ENCODE measurements at places on chromosomes 1 and 21.
A peak's percentile ranks its signal among the peaks of the same experiment; 100 is the strongest.

DNA sequence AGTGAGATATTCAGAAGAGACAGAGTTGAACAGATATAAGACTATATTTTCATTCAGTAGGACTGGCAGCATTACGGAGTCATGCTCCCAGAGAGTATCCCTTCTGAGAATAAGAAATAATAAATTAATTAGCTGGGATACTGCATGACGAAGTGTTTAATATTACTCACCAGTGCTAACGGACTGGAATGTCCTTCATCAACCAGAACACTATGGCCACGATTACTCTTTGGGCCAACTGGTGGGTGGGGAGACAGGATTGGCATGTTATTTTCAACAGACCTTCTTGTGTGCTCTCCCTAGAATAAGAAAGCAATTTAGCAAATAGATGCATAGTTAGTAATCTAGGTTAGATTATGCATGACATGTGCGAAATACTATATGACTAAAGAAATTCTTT is 32.4 kb downstream of the ERICH3 start:
- H3K36me3 ChIP-seq, result no peaks in the 10 kb centered on the region
- H3K4me3 ChIP-seq, result no peak overlapping the region
- no peaks in the 10 kb centered on the region for H3K27me3 ChIP-seq
- no peak for DNase-seq
- no peak overlapping the region for H3K27ac ChIP-seq

GRCh38 chr21:34941162-34941561 is 107.9 kb downstream of the RUNX1 start:
- no peak for DNase-seq
- H3K27ac ChIP-seq, result peak overlapping the region; percentile 59
- peaks cover 46% of the 10 kb centered on the region for H3K4me1 ChIP-seq
- no peaks in the 10 kb centered on the region for H3K36me3 ChIP-seq
- H3K27me3 ChIP-seq, result no peaks in the 10 kb centered on the region

DNA sequence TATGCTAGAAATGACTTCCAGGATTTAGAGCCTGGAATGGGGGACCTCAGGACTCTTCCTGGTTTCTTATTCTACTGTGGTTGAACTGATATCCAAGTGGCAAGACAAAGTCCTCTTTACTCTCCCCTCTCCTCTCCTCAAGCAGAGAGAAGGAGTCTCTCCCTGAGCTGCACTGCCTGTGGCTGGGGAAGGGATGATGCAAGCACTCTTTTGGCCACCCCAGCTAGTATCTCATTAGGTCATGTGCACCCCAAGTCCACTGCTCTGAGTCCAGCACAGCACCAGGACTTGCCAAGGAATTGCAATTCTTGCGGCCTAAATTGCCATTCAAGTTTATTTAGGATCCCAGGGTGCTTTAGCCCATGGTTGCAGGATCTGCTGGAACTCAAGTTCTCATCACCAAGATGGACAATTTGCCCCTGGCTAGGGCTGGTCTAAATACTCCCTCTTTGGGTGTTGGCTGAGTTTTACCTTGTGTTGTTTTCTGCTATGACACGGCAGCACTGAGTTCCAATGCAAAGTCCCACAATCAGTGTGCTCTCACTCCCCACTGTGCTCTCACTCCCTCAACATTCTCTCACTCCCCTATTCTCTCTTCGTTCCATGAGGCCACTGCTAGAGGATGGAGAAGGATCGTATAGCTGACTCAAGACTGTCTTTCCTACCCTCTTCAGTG is 172.2 kb downstream of the TM2D1 start:
- no peaks in the 10 kb centered on the region for H3K27me3 ChIP-seq
- no peak overlapping the region for H3K27ac ChIP-seq
- no peak overlapping the region for H3K4me3 ChIP-seq
- H3K36me3 ChIP-seq, result peaks cover 12% of the 10 kb centered on the region

- DNase-seq, result no peak
- H3K4me3 ChIP-seq, result peak overlapping the region; percentile 95
- H3K27me3 ChIP-seq, result peaks cover 6% of the 10 kb centered on the region
- peak overlapping the region; percentile 92 for H3K27ac ChIP-seq
- peaks cover 76% of the 10 kb centered on the region for H3K4me1 ChIP-seq
- H3K36me3 ChIP-seq, result peaks cover 7% of the 10 kb centered on the region
These were observed 3.8 kb downstream of the IRF2BP2 start for GRCh38 chr1:234605983-234606783.

DNA sequence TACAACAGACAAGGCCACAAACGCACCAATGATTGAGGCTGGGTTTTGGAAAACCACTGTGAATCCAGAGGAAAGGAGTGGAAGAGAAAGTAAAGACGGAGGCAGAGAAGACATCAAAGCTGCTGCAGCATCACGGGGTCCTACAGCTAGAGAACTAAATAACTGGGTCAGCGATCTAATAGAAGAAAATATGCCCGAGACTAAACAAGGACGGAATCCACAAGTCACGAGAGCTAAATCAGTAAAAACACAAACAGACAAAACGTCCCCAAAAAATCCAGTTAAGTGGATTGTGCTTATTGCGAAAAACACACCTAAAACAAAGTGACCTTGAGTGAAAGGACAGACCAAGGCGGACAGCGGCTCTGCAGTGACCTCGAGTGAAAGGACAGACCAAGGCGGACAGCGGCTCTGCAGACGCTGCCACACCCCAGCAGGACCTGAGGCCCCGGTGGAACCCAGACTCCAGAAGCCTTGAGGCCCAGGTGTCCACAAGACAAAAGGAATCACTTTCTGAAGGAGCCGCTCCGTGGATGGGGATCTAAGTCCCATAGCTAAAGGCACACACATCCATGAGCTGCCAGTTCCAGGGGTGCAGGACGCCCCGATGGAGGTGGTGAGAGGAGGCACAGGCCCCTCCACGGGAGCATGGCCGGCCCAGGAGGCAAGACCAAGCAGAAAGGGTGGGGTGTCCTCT is 6.0 kb downstream of the FTCD start:
- H3K36me3 ChIP-seq, result no peaks in the 10 kb centered on the region
- H3K27me3 ChIP-seq, result peaks cover 3% of the 10 kb centered on the region
- H3K27ac ChIP-seq, result no peak overlapping the region
- H3K4me1 ChIP-seq, result peaks cover 10% of the 10 kb centered on the region

DNA sequence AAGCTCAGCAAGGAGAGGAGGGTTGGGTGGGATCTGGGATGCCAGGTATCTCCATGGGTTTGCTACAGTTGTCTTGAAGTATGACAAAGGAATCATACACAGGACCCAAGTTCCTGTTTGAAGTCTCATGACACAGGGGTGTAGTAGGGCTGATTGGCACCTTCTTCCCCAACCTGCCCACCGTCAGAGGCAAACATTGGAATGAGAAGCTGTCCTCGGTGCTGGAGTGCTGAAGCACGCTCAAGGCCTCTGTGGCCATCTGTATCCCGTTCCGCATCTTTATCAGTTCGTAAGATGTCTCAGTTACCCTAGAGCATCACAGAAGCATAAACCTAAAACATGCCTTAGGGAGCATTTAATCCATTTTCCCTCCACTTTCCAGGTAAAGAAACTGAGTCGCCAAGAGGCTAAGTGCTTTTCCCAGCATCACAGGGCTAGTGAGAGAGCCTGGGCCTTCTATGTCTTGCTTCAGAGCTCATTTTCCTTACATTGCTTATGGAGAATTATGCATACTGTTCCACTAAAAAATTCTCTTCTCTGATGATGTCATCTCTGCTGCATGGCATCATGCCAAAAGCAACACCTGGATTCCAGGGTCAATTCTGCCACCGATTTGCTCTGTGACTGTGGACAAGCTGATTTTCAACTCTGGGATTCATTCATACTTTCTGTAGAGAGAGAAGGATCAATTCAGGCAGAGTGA is 34.2 kb downstream of the VWA5B1 start:
- no peak overlapping the region for H3K4me3 ChIP-seq
- H3K27me3 ChIP-seq, result peaks cover 20% of the 10 kb centered on the region
- H3K27ac ChIP-seq, result no peak overlapping the region
- DNase-seq, result no peak
- peaks cover 26% of the 10 kb centered on the region for H3K4me1 ChIP-seq

- H3K4me1 ChIP-seq, result peaks cover 29% of the 10 kb centered on the region
- peak; percentile 82 for DNase-seq
- peak within 1 kb of the TSS; percentile 99 for H3K4me3 ChIP-seq
These were observed at the start of gene PIGK for GRCh38 chr1:77219166-77219887. Gene PIGK, minus strand, starts transcription at chr1:77219430. Its CDS starts 28 bp downstream, at chr1:77219402.

- no peak overlapping the region for H3K27ac ChIP-seq
- H3K36me3 ChIP-seq, result no peaks in the 10 kb centered on the region
- no peak for DNase-seq
- H3K4me1 ChIP-seq, result peaks cover 28% of the 10 kb centered on the region
- H3K27me3 ChIP-seq, result no peaks in the 10 kb centered on the region
These were observed 25.9 kb downstream of the KCNC4 start for GRCh38 chr1:110235834-110236682.

- no peak overlapping the region for H3K4me3 ChIP-seq
- H3K27me3 ChIP-seq, result no peaks in the 10 kb centered on the region
- H3K4me1 ChIP-seq, result peaks cover 21% of the 10 kb centered on the region
These were observed 528.9 kb downstream of the KIF26B start for GRCh38 chr1:245683676-245684075.
